ENCODE measurements at places on chromosomes 5 and 9.

DNA sequence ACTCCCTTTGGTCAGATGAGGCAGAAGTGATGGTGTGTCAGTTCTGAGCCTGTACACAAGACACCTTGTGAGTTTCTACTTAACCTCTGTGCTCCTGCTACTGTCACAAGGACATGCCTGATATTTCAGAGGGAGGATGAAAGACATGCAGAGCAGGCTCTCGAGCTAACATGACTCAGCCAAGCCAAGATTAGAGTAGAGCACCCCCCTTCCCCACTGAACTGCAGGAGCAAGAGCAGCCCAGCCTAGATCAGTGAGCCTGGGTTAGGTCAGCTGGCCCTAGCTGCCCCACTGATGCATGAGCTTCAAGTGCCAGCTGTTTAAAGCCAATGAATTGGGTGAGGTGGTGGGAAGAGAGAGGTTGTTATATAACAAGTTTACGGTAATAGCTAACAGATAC lies 36.7 kb downstream of the BRINP1 start:
- no peak for DNase-seq

DNA sequence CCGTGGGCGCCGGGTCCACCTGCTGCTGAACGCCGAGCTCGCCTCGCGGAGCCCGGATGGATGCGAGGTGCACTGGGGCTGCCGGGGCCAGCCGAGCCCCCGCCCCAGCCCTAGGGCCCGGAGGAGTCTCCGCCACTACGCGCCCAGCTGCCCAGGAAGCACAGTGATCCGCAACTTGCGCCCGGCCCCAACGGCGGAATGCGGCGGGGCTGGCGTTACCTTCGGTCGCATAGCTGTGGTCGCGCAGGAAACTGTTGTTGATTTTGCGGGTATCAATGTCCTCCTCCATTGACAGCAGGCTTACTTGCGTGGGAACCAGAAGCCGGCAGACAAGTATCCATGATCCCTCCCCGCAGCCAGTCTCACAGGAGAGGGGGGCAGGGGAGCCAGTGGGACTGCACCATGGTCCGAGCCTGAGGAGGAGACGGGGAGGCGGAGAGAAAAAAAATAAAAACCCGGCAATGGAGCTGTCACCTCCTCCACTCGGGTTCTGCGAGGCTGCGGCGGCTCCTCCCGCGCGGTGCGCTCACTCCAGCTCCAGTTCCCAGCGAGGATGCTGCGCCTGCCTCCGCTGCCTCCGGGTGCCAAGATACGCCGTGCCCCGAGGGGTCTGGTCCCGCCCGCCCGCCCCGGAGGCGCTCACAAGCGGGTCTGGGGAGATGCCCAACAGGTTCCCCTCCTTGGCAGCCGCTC lies 628 bp downstream of the PPP2R2B start:
- peak; percentile 43 for DNase-seq

- peak; percentile 80 for DNase-seq
Measured at GRCh38 chr5:69129413-69129812, 35.6 kb downstream of the SLC30A5 start.

DNA sequence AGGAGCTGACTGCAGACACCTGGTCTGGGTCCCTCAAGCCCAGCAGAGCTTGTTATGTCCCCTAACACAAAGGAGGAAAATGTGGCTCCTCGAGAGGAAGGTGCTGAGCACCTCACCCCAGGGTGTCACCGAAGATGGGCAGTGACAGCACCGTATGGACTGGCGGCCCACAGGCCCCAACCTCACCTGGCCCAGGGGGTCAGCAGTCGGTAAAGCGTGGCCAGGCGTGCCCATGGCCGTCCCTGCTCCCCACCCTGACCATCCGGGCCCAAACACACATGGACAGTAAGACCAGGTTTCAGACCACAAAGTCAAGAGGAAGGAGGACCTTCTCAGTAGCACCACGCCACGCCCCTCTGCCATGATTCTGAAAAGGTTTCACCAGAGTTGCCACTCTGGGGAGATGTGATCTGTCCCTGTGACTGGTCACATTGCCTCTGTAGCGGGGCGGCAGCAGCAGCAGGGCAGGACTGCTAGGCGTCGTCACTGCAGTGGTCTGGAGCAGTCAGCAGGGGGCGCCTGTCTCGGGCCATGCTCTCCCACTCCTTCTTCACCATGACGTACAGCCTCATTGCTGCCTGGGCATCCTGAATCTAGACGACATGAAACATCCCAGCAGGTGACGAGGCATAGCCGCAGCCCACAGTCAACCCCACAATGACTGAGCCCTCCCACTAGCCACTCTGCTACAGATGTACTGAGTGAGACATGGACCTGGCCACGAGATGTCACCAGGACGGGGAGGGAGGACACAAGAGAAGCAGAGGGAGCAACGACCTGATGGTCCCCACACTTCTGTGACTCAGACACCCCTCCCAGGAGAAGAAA lies 11.1 kb downstream of the REXO4 start:
- peak; percentile 81 for DNase-seq

GRCh38 chr5:96483878-96484277 lies 50.8 kb upstream of the PCSK1 start:
- DNase-seq: peak; percentile 48

- DNase-seq: peak; percentile 32
Measured at GRCh38 chr9:131475956-131476776, 26.6 kb upstream of the POMT1 start.

DNA sequence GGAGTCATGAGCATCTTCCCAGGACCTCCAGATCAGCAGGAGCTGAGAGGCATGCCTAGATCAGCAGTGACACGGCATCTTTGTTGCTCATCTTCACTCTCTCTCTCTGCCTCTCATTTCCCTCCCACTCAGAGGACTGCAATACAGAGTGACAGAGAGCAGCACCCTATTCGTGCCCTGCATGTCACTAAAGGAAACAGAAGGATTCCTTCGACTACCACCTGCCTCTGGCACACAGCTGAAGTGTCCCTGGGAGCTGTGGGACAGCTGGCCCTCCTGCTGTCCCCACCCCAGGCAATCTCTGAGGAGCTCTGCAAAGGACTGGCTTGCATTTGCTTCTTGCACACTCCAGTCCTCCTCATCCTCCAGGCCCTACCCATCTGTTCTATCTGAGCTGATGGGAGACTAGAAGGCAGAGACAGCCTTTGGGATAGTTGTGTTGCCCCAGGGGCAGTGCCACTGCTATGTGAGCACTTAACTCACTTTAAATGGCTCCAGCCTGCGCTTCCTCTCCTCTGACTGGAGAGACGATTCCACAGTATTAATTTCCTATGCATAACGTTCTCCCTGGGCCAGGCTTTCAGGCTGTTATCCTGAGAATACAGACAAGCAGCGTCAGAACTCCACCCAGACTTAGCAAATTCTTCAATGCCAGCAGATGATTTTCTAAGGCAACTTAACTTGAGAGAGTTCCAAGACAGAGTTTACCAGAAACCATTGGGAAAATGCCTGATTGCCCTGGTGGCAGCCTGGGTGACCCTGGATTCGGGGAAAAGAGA lies 167.6 kb upstream of the MAP1B start:
- peak; percentile 49 for DNase-seq

- DNase-seq: no peak
Measured at GRCh38 chr9:110758201-110758600, 89.6 kb downstream of the MUSK start.

Data from GM23248 (cell line).